Hematopoietic multipotent progenitor cell treated with erythropoietin and hydrocortisone succinate and interleukin-3 and kit ligand, for 6 days (in vitro differentiated cells): ENCODE measurements at places on chromosomes 12 and 14.

DNA sequence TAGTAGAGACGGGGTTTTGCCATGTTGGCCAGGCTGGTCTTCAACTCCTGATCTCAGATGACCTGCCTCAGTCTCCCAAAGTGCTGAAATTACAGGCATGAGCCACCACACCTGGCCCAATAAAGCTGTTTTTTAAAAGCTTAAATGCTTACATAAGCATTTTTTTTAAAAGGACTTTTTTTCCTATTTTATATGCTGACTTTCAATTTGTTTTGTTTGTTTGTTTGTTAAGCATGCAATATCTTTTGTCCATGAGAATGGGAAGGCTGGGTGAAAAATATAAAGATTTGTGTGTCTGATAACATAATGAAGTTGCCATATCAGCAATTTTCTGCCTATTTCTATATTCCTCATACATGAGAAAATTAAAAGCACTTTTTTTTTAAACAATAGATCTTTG lies 17.0 kb upstream of the SLC2A13 start:
- no peak for DNase-seq

DNA sequence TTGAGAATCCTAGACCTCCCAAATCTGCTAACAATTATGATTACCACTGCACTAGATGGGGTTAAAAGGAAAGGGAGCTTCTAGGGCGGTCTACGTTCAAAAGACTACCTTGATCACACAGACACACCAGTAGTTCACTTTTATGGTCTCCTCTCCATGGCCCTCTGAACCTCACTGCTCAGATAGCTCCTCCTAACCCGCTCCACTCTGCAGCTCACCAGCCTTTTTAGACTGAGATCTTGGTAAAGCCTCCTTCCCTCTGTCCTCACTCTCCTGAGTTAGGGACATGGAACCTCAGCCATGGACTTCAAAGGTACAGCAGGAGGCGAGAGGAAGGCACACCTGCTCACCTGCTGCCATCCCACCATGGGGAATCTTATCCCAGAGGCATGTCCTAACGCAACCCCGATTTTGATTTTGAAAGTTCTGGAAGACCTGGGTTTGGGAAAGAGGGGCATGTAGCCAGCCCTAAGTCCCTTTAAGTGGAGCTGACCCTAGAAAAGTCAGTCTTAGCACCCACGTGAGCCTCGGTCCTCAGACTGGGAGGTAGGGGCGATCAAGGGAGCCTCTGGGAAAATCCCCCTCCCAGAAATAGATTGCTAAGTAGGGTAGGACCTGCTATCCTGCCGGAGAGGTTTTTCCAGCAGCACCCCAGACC lies 1.3 kb downstream of the ZNF219 start:
- DNase-seq, result no peak

DNA sequence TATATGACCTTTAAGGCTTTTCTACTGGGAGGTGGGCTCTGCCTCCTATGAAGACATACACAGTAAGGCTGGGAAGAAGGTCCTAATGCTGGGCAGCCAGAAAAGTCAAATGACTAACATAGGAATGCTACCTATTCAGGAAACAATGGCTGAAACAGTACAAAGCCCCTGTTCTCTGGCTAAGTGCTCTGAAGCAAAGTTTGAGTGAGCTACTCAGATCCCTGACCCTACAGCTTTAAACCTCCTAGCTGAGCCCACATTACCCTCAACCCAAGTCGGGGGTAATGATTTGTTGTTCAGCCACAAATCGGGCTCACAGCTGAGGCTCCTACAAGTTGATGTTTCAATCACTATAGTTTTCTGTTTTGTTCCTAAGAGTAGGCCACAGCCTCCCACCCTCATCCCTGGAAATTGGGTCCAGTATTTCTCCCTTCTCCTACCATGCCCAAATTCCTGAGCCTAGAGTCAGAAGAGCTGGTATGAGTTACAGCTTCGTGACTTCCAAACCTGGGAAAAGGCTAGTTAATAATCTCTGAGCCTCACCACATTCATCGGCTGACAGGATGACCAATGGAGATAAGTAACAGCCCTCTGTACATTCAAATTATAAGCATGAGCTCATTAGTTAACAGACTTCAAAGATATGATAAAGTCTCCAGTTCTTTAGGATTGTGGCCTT lies 46.5 kb downstream of the BTBD7 start:
- DNase-seq, result peak; percentile 44

GRCh38 chr14:68050177-68050576 lies 230.6 kb downstream of the RAD51B start:
- DNase-seq, result no peak
